Head of caudate nucleus (tissue), 42 donors: ENCODE measurements at places on chromosomes 5 and 9.

DNA sequence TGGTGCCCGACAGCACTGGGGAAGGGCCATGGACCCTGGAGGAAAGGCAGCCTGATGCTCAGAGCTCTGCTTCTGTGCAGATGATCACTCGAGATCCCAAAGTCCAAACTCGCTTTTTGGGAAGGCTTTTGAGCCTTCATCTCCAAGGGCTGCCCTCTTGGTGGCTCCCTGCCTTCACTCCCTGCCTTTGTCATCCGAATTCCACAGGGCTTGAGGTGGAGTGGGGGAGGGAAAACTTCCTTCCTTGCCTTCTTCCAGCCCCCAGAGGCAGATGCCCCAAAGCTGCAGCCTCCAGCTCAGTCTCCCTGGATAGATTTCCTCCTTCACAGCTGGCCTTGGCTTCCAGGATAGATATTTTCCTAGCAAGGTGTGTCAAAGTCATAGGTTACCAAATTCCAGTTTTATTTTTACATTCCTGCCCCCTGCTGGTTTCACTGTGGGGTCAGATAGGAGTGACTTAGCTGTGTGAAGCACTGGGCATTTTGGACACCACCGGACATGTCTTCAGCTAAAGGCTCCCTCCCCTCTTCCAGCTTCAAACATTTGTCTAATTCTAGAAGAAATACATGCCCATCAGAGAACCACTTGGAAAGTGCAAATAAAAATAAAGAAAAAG is 268.2 kb downstream of the HSPA4 start:
- no peak for DNase-seq

GRCh38 chr9:18703151-18703900 is 229.4 kb downstream of the ADAMTSL1 start:
- DNase-seq, result no peak

DNA sequence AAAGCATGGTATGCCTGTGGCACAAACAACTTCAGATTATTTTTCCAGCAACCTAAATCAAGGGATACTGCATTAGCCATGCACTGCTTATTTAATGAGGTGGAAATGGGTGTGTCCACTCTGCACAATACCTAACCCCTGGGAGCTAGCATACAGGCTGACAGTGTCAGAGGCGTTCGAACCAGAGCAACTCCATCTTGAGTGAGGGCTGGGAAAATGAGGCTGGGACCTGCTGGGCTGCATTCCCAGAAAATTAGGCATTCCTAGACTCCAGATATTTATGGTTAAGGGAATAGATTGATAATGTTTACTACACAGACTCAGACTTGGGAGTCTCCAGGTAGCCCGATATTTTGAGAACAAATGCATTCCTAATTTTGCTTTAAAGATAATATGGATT is 2.8 kb downstream of the FGF1 start:
- DNase-seq, result no peak

DNA sequence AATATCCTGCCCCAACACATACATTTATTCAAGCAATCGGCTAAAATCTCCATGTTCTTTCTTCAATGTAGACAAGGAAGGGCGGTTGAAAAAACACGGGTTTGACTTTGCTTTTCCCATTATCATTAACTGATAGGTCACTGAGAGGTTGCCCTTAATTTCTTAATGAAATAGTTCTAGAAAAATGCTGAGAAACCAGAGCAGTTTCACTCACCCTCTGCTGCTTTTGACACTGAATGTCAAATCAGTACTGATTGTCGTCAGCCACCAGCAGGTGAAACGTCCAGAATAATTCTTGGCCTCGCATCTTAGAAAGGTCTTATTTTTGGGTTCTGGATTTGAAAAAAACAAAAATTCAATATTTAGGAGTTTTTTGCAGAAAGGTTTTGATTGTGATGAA is 8.1 kb downstream of the IL12B start:
- no peak for DNase-seq

GRCh38 chr5:124581738-124582560 is 164.5 kb downstream of the ZNF608 start:
- DNase-seq, result no peak

GRCh38 chr9:99072040-99072394 is 32.9 kb upstream of the TGFBR1 start:
- no peak for DNase-seq
